C1 segment of cervical spinal cord (tissue), 14 donors: ENCODE measurements at places on chromosomes 3 and 15.

- no peak for DNase-seq
Observed at GRCh38 chr3:48247401-48247811, 6.5 kb downstream of the ZNF589 start.

DNA sequence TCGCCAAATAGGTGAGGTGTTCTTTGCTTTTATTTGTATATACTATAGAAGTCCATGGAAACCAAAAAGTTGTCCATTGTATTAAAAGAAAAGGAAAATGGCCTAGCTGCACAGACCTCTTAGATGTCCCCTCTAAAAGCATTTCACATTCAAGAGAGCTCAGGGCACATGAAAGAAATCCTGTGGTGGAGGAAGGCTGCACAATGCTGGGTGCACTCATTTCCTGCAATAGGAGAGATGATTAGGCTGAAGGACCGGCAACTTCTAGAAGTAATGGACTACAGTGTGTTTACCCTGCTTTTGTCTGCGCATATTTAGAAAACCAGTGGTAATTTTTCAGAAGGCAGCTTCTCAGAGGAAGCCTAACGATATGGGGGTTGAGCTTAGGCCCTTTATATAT lies 25.4 kb downstream of the PPM1L start:
- no peak for DNase-seq

GRCh38 chr15:95842576-95842975 lies 487.9 kb upstream of the NR2F2 start:
- no peak for DNase-seq

DNA sequence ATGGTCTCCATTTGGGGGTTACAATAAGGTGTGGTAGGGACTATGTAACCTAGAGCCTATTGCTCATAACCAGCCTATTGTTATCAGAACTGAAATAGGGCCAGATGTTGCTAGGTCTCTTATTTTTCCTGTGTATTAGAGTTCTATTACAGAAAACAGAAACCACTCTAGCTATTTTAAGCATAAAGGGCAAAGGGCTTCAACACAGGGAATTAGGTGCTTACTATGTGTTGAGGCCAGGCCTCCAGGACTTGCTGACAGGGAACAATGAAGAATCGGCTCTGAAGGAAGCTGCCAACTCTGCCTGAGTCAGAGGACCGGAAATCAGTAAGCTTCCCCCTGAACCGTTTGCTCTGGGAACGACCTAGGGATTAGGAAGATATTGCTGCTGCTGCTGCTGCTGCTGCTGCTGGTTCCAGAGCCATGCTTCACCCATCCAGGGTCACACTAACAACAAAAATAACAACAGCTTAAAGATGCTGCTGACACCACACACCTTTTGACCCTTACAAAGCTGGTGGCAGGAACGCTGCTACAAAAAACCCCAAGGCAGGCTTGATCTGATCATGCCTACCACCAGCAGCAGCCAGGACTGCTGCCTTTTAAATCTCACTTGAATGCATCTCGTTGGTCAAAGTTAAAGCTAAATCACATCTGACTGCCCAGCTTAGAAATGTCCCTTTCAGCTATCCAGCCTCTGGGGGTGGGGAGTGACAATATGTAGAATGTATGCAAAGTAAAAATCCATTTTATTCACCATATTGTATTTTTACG lies 276.9 kb upstream of the IL12A start:
- no peak for DNase-seq

GRCh38 chr15:81106560-81106959 lies 27.5 kb upstream of the CFAP161 start:
- DNase-seq: no peak

DNA sequence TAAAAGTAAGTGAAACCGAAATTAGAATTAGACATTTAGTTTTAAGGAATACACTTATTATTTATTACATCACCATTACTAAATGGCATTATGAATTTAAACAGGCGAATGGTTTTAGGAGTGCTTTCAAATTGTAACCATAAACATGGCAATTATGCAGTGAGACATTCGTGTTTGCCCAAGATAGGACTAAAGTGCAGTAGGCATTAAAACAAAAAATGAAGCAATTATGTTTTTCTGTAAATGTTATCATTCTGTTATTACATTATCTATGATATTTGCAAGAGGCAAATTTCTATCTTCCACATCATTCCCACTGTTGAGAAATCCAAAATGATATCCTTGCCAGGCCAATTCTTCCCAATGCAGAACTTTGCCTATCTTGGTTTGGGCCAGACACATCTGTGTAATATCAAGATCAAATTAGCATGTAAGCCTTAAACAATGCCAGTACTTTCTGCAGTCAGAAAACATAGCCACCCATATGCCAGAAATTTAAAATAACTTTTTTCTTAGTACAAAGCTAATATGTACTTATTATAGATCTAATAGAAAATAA lies 156.9 kb downstream of the ATP8B4 start:
- no peak for DNase-seq

- no peak for DNase-seq
Observed at GRCh38 chr15:57012556-57012955, 94.1 kb downstream of the TCF12 start.
